ENCODE measurements at places on chromosomes 6 and 20.
A peak's percentile ranks its signal among the peaks of the same experiment; 100 is the strongest.

DNA sequence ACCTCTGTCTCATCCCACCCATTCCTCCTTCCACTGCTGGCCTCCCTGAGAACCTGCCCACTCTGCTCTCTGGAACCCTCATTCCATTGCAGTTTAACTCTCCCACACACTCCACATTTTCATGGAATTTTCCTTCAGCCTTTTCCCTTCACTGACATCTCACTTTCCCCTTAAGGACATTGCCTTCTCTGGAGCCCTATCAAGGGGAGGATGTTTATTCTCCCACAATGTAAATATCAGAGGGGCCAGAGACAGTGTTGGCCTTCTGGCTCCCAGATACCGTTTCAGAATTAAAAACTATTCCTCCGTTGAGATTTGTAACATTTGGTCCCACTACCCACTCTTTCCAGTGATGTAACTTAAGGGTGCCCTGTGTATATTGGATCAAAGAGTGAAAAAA lies 199.5 kb upstream of the KCNK16 start:
- DNase-seq, result no peak

DNA sequence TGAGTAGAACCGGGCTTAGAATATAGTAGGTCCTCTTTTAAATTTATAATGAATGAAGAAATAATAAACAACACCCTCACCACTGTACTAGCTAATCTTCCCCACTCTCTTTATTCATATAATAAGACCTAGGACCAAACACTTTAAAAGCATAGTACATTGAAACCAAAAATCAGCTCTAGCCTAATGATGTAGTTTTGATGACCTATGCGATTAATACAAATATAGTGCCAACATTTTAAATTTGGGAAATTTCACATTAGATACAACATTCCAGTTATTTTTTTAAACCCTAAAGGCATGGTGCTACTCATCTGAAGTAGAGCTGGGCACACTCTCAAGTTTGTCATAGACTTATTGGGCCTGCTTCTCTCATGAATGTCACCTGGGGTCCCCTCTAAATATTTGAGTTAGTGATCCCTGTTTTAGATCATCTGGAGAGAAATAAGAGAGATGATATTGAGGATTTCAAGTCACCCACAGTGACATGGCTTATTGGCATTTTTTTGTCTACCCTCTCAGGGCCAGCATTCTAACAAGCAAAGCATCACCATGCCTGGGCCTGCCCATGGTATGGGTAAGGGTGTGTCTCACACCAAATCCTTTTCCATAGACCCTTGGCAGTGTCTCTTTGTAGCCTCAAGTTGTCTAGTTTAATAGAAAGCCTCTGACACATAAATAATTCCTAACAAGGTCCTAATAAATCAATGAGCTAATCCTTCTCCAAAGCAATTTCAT lies 319.8 kb downstream of the HIVEP2 start:
- DNase-seq, result no peak

GRCh38 chr6:3426091-3426926 lies 30.5 kb downstream of the SLC22A23 start:
- no peak for DNase-seq

DNA sequence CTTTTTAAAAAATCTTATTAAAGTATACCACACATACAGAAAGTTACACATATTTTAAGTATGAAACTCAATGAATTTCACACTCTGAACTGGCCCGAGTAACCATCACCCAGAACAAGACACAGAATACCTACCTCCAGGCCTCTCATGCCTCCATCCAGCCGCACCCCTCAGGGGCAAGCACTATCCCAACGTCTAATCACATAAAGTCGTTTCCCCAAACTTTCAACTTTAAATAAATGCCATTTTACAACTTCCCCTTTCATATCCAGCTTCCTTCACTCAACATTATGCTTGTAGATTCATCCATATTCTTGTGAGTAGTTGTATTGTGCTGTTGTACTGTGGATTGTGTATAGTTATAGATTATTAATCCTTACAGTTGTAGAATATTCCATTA lies 539.1 kb downstream of the CD83 start:
- no peak for DNase-seq

- DNase-seq, result no peak
Measured at GRCh38 chr20:58852543-58853271, at the start of gene GNAS. GNAS (plus strand) TSS chr20:58852716.

DNA sequence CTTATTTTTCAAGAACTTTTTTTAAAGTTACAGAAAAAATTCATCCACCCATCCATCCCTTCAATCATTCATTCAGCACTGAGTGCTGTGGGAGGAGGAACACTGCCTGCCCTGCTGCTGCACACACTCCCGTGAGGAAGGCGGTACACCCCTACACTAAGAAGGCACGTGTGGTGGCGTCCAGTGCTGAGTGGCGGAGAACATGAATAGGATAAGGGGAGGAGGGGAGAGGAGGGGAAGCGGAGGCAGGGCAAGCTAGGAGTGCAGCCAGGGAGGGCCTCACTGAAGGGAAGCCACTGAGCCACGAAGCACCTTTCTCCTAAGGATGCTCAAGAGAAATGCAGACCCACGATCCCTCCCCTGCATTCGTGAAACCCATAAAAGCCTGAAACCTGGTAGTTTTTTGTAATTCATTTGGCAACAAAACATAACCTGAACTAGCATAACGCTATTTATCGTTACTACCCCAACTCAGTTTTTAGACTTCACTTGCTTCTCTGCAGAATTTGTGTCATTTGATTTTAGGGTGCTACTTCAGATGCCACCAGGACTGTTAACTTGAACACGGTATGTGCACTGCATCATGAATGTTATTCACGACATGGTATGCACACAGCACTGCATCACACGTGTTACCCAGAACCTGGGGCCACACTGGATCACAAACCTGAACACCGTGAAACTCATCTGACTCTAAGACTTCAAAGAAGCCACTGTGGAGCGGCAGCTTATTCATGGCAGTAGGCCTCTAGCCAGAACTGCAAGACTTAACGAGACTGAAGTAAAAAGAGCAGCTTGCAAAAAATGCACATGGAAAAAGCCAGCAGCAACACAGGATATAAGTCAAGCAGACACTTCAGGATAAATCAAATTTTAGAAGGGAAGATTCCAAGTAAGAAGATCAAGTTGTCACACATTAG lies 3.5 kb downstream of the RNASET2 start:
- DNase-seq, result no peak

GRCh38 chr20:52619101-52619500 lies 353.1 kb upstream of the TSHZ2 start:
- no peak for DNase-seq

DNA sequence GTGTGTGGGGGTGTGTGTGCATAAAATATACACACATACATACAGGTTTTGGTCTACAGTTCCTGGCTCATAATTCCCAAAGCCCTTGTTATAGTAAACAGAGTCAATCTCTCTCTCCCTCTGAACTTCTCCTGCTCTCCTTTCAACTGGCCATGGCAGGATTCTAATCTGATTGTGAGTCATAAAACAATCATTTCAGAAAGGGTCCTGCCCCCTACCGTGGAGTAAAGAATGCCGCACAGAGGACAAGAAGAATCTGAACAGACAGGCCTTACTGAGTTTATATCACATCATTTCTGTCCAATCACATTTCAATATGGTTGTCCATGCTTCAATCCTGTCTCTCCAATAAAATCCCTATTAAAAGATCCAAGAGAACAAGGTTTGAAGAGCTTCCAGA lies 416.9 kb downstream of the FRK start:
- no peak for DNase-seq

DNA sequence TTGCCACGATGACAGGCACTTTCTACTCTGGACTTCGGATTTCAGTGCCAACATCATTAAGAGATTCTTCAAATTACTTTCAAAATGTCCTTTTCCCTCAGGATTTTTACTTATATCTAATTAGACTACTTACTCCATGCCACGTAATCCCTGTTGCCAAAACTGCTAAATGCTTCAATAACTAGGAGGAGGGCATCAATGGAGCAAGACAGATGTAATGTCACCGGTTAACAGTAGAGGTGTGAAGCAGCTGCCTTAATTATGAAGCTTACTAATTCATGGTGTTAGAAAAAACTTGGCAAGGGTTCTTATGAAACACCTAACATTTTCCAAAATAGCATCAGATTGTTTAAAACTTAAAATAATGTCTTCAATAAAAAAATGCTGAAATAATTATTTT lies 111.2 kb upstream of the SIM1 start:
- no peak for DNase-seq

GRCh38 chr6:111741177-111741952 lies 131.9 kb downstream of the FYN start:
- DNase-seq, result no peak

- no peak for DNase-seq
Measured at GRCh38 chr20:57244221-57244585, 22.2 kb downstream of the BMP7 start.

DNA sequence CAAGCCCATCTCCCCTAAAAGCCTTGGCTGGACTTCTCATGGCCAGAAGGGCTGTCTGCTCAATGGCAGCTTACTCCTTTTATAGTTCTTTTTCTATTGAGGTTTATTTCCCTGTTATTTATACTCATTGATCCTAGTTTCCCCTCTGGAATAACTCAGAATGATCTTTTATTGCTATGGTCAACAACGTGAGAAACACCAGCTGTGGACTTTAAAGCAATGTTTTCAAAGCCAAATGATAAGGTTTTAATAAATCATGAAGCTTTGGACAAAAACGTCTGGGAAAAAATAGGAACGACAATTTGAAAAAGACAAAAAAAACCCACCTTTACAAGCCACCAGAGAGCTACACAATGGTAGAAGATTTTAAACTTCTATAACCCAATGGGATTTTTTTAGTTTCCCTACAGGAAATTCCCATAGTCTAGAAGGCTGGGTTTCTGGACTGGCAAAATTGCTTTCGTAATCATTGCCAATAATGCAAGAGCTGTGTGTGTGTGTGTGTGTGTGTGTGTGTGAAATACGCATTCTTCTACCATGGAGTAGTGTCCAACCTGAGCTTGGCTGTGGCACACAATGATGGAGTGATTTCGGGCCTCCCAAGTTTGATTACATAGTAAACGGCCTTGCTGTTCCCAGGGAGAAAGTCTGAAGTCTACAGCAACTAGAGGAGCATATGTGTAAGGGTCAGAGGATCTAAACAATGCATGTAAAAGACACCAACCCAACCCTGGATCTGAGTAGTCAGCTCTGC lies 396.0 kb downstream of the SYNE1 start:
- DNase-seq, result no peak

DNA sequence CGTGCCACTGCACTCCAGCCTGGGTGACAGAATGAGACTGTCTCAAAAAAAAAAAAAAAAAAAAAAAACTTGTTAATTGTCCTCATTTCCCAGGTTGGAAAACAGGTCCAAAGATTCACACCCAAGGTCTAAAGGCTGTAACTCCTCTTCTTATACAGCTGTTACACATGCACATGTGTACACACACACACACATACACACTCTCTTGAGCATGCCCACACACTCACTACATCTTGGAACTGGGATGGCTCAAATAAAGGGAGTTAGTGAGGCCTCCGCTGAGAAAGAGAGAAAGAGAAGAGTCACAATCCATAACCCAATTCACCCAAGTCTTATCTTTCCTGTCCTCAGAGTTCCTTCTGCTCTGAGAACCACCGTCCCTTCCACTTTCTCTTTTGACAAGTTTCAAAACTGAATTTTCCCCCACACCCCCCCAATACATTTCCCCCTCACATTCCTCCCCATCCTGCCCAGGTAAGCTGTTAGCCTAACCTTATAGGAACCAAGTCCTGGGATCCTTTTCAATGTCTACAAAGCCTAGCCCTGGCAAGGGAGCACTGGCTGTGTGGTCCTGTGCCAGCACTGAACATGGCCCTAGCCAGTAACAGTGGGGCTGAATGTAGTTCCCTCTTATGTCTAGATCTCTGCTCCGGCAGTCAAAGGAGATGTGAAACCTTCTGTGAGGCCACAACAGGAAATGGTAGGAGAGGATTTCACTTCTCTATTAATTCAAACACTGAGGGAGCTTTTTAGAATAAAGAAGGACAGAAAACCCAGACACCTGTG lies 3.2 kb upstream of the HLA-DMB start:
- DNase-seq, result no peak

GRCh38 chr20:63089051-63089907 lies 82.5 kb upstream of the BHLHE23 start:
- peak; percentile 90 for DNase-seq
